HFF-Myc (cell line): ENCODE measurements at places on chromosomes 12 and 14.

DNA sequence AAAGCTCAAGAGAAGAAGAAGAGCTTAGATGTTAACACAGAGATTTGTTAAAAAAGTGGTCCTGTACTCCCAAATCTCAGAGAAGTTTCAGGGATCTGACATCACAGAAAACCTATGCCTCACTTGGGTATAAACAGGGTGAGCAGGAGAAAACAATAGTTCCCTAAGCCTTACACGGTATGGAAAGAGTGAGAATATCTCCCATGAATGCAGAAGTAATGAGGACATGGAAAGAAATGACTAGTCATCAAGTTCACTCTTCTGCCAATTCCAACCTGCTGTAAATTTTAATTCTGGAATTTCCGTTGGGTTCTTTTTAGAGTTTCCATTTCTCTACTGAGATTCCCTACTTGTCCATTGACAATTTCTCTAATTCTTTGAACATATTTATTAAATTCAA lies 6.2 kb upstream of the PTGER2 start:
- no peak for DNase-seq

- DNase-seq: no peak
Measured at GRCh38 chr14:83559721-83560120, 1970.2 kb upstream of the FLRT2 start.

DNA sequence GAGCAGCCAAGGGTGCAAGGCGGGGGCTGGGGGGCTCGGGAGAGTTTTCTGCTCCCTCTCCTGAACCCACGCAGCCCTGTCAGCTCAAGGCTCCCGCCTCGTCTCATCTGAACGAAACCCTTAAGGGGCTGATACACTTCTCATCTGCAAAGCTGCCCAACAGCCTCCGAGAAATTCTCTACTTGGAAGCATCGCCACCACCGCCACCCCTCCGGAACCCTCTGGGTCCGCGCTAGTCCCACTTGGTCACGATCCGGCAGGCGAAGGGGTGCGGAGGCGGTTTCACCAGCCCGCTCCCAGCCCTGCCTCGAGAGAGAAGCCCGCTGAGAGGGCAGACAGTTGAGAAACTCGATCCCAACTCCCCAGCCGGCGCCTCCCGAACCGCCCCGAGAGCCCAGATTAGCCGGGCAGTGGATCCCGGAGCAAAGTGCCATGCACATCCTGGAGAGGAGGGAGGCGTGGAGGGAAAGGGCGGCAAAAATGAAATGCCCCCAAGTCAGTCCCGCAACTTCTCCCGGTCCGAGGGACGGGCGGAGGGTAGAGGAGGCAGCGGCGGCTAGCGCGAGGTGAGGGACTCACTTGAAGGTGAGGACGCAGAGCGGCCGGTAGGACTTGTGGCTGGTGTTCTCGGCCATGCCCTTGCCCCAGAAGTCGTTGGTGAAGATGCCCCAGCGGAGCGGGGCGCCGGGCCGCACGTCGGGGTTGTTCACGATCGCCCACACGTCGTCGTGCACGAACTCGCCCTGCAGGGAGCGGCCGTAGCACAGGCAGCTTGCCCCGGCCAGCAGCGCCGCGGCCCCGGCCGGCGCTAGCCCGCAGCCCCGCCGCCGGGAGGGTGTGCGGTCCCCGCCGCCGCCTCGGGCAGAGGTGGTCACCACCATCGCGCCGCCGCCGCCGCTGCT lies 620 bp downstream of the TMTC1 start:
- no peak for DNase-seq

DNA sequence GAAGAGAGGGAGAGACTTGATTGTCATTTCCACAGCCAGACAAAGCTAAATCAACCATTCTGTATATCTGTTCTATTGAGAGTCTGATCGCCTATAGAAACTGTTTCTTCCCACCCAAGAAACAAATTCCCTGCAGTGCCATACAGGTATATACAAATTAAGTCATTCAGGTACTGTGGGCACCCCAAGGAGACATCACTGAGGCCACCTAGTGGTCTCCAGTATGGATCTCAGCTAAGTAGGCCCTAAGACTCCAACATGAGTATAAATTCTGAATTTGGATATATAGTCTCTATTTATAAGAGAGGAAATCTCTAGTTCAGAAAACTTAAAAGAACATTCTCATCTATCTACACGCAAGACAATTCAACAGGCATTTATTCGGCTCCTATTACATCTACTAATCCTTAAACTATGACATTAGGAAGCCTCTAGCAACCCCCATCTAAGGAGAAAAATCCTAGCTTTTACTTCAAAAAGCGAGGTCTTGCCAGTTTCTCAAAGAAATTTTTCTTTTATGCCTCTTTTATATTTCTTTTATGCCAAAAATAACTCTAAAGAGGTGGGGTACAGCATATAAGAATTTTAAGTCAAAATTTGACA lies 62.6 kb downstream of the DCAF5 start:
- no peak for DNase-seq

DNA sequence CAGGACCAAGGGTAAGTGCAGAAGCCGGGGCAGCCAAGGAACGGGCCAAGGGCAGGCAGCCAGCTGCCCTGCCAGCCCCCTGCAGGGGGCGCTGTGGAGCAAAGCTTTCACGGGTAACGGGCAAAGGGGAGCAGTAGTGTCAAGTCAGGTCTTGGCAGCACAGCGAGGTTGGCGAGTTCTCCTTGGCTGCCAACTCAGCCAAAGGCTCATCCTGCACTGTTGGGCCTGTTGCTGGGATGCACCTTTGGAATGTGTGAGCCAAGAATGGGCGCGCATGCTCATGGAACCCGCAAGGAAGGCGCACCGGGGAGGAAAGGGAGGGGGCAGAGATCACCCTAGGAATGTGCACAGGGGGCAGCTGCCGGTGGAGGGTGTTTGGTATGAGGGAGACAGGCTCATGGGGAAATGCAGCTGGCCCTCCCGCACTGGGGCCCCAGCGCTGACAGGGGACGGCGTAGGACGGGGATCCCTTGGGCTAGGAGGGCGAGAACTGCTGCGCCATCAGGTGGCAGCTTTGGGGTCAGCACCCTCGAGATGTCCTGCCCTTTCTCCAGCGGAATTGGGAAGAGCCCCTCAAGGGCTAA lies 138.0 kb downstream of the ASCL4 start:
- DNase-seq: no peak

- no peak for DNase-seq
Measured at GRCh38 chr12:117189725-117190209, 503 bp downstream of the FBXO21 start.

GRCh38 chr12:42342028-42342427 lies 16.1 kb downstream of the PPHLN1 start:
- no peak for DNase-seq
